Esophagus mucosa (tissue), 1 donor: ENCODE measurements at places on chromosomes 12 and 14.

DNA sequence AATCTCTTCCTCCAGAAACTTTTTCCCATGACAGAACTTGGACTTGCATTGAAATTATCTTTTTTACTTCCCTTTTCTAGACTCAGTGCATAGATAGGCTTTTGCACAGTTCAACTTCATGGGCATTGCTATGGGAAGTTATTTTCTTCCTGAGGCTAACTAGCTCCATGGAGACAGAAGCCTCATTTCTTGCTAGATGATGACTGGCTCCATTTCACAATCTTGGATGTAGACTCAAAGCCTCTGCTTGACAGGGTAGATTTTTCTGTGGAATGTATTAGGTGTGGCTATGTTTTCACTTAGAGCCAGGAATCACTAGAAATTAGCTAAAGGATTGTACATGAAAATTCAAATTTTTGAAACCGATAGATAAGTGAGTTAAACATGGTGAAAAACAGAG, 884.1 kb upstream of the MGAT4C start:
- peak; percentile 70 for ATAC-seq

GRCh38 chr14:91277546-91278382, 33.3 kb upstream of the GPR68 start:
- peak; percentile 71 for ATAC-seq

- no peak for ATAC-seq
Observed at GRCh38 chr14:48936362-48936761, 649.8 kb downstream of the RPS29 start.

DNA sequence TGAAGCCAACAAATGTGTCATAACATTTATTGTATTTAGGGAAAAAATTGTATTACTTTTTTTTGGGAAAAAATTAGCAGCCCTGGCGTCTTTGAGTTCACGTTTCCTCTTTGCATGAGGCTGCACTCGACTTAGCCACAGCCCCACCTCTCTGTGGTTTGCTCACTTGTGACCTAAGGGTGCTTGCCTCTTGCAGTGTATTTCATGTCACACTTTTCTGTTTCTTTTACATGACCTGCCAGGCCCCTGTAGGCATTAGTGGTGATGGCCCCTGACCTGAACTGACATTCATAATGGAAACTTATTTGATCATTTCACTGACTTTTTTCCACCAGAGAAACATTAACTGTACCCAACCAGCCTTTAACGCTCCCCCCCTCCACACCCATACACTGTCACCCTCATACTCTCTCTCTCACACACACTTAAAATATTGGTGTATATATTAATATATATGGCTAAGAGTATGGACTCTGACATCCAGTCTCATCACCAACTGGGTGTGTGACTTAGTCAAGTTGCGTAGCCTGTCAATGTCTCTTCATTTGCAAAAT, 122.9 kb downstream of the PRKCH start:
- ATAC-seq: peak; percentile 27

- ATAC-seq: no peak
Observed at GRCh38 chr12:47737936-47738594, 12.8 kb upstream of the ENDOU start.

- no peak for ATAC-seq
Observed at GRCh38 chr14:91058042-91058581, 2.3 kb downstream of the RPS6KA5 start.

DNA sequence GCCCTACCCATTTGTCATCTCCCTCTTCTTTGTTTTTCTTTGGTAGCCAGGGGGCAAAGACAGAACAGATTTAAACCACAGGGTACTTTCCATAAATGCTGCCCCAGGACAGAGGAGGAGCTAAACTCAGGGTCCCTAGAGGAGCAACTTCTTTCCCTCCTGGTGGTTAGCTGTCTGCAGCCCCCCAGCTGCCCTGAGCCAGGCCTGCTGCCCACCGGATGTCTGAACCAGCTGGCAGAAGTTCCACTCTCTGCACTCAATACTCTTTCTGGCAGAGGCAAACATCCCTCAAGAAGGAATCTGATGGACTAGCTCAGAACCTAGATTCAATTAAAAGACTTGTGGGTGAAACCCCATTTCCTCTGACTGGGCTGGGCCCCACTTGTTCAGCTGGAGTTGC, 10.7 kb downstream of the VDR start:
- ATAC-seq: no peak

- ATAC-seq: no peak
Observed at GRCh38 chr14:53790731-53791500, 165.7 kb downstream of the BMP4 start.

GRCh38 chr12:26863515-26863914, 30.5 kb upstream of the ITPR2 start:
- ATAC-seq: no peak

DNA sequence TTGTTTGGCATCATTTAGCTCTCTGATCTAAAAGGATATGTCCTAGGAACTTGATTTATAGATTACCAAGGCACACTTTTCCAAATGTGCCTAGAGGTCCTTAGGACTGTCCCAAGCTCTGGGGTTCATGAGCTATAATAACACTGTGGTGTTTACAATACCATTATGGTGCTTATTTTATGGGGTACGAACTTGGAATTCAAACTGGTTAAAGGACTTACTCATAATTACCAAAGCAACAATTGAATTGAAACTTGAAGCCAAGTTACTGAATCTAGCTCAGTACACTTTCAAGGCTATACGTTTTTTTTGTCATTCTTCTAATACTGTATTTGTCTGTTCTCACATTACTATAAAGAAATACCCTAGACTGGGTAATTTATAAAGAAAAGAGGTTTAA, 9.6 kb upstream of the TEP1 start:
- ATAC-seq: no peak

DNA sequence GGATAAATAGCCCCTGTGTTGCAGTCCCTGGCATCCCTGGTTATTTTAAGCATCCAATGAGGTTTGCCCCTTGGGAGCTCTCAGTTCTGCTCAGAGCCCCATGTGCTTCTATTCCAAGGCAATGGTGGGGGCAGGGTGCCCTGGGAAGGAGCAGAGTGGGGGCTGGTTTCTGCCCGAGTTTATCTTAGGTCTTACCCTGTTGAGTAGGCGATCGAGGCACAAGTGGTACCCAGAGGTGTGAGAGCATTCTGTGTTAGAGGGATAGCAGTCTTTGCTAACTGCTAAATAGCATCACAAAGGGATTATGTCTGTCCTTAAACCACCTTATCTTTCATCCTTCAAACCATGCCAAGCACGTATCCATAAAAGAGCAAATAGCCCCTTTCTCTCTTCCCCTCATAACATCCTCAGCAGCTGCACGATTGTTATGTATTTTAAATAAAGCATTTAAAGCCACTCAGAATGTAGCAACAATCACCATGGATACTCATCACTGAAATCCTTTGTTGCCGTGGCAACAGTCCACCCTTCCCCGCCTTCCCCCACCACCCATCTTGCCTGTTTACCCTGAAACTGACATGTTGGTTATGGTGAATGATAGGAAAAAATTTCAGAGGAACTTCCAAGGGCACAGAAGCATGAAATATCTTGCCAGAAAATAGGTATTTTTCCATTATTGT, 139.3 kb downstream of the PTPN11 start:
- no peak for ATAC-seq

DNA sequence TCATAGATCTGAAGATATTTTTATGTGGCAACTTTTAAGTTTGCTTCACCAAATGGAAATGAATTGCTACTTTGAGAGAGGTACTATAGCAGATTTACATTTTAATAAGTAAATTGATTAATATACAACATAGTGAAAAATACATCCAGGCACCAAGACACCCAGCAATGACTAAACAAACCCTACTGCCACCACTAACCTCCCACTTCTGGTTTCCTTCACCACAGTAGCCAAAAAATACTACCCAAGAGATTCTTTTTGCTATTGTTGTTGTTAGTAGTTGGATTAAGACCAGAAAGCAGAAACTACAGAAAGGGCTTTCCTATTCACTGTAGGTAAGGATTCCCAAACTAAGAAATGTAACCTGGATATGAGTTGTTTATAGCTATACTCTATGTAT, 54.1 kb downstream of the COCH start:
- no peak for ATAC-seq

GRCh38 chr14:86129426-86129825, 599.5 kb downstream of the FLRT2 start:
- ATAC-seq: no peak

- no peak for ATAC-seq
Observed at GRCh38 chr14:94660306-94660946, 48.2 kb downstream of the SERPINA3 start.

GRCh38 chr12:9731393-9731792, 1.5 kb downstream of the CLECL1 start:
- ATAC-seq: no peak

GRCh38 chr14:60722357-60723115, 1.6 kb downstream of the SIX4 start:
- ATAC-seq: peak; percentile 36

DNA sequence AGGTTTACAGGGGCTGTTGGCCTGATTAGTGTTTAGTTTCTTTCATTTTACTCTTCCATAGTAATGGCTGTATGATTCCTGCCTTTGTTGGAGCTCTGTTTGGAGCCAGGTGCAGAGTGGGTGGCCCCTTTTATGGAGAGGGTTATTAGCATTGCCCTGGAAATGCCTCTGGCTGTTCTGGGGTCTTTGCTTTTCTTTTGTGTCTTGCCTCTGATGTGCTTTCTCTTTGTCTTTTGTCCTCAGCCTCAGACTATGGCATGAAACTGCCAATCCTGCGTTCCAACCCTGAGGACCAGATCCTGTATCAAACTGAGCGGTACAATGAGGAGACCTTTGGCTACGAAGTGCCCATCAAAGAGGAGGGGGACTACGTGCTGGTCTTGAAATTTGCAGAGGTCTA, 6.9 kb downstream of the MLEC start:
- no peak for ATAC-seq

DNA sequence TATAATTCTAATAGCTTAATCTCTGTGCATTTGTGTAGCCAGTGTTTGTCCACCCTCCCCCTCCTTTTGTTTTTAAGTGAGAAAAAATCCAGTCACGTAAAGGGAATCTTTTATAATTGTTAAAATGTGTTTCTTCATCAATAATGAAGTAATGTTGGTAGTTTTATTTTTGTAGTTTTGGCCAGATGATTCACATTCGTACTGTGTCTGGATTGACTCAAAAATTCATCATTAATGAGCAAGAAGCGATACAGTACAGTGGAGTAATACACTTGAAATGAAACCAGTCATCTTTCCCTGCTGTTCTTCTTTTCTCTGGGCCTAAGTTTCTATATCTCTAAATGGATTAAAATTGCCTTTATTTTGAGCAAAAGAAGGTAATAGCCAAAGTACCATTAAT, 86.5 kb downstream of the SRGAP1 start:
- ATAC-seq: peak; percentile 71

DNA sequence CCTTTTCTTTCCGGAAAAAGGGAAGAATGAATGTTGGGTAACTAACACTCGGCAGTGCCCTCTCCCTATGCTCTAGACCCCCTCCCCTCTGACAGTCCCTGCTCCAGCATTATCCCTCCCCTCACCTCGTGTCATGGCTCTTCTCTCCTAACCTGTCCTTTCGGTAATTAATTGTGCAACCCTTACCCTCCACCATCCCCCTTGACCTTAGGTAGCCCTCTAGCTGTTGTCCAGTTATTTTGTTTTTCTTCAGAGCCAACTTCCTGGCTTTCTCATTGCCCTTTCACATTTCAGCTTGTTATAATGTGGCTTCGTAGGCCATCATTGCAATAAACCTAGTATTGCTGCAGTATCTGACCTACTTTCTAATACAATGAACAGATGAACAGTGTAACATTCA, 11.2 kb downstream of the ARG2 start:
- no peak for ATAC-seq

- ATAC-seq: peak; percentile 87
Observed at GRCh38 chr14:103067231-103067954, 10.0 kb upstream of the CDC42BPB start.

GRCh38 chr14:28742171-28742846, 24.3 kb upstream of the FOXG1 start:
- no peak for ATAC-seq

GRCh38 chr12:49776413-49776812, 35.1 kb downstream of the TMBIM6 start:
- peak; percentile 92 for ATAC-seq

DNA sequence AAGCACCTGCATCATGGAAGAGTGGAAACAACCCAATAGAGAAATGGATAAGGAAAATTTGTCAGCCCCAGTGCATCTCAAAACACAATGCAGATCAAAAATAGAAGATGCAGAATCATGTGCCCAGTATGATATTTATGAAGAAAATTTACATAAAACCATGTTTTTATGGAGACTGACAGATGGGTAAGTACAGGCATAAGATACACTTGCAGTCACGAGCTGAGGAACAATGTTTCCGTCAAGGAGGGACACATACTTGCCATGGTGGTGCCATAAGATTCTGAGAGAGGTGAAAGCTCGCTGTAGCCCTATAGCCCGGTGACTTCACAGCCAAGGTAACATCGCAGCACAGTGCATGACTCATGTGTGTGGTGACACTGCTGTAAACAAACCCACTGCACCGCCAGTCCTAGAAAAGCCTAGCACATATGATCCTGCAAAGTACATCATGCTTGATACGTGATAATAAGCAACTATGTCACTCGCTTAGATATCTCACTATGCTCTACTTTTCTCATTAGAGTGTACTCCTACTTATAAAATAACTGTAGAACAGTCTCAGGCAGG, 112.6 kb downstream of the RIMBP2 start:
- no peak for ATAC-seq

DNA sequence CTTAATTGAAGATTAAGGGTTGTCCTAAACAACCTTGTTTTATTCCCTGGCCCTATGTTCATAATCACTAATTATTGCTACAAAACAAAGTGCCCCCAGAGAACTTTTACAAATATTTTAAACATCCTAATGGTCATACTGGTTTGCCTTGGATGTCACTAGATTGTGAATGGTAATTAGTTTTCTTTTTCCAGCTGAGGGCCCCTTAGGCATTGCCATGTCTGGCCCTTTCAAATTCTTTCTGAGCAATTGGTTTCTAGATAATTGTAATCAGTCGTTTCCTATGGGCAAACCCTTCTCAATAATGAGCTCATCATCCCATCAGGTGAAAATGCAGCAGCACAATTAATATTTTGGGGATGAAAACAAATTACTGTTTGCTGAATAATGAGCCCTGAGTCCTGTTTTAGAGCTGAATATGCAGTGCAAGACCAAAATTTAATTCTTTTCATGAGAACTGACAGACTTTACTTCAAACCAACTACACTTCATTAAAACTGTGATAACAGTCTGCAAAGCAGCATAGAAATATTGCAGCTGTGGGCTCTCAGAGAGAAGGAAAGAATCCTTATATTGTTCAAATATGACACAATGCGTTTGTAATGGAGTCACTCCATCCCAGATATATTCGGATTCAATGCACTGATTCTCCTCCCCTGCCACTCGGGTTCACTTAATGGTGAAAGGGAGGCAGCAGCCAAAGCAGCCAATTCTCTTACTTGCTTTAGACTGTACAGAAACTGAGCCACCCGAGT, 67.7 kb upstream of the ARHGAP5 start:
- ATAC-seq: no peak

GRCh38 chr12:54019091-54019811, 9.0 kb upstream of the HOXC6 start:
- ATAC-seq: no peak

DNA sequence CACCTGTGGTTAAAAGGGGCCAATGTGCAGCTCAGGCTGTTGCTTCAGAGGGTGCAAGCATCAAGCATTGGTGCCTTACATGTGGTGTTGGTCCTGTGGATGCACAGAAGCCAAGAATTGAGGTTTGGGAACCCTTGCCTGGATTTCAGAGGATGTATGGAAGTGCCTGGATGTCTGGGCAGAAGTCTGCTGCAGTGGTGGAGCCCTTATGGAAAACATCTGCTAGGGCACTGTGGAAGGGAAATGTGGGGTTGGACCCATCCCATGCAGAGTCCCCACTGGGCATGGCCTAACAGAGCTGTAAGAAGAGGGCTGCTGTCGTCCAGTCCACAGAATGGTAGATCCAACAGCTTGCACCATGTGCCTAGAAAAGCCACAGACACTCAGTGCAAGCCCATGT, 36.6 kb downstream of the PCNX1 start:
- ATAC-seq: no peak
